ENCODE measurements at places on chromosomes 2 and 18.

DNA sequence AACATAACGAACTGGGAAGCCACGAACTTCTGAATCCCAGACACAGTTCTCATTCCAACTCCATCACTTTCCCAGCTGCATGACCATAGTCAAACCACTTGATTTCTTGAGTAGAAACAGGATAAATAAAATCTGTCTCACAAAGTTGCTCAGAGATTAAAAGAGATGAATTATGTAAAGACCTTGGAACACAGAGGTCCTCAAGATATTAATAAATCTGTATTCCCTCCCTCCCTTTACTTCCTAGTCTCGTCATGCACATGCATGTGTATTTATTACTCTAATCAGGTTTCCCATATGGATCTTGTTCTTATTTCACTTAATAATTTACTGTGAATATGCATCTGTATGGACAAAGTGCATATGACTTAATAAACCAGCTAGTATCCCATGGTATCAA, 21.1 kb upstream of the CSRNP3 start:
- no peak for DNase-seq

- no peak for DNase-seq
These were observed 18.3 kb upstream of the APCDD1 start for GRCh38 chr18:10436160-10436559.

GRCh38 chr2:28271919-28272250, 120.8 kb upstream of the FOSL2 start:
- no peak for DNase-seq

DNA sequence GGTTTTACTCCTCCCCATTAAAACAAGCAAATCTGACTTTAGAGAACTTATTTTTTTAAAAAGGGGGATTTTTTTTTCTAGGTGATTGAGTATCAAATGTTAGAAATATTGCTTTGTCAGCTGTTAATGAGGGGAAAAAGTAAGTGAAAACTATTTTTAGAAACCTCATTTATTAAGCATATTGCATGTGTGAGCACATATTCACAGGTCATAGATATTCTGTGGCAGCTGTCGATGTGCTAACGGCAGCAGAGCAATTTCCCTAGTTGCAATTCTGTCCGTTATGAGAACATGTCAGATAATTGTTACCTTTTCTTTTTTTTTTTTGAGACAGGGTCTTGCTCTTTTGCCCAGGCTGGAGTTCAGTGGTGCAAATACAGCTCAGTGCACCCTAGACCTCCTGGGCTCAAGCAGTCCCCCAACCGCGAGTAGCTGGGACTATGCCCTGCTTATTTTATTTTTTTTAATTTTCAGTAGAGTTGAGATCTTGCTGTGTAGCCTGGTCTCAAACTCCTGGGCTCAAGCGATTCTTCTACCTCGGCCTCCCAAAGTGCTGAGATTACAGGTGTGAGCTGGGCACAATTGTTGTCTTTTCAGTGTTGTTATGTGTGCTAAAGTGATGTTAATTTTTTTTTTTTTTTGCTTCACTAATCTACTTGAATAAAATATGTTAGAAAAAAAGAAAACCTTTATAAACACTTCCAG, 69.8 kb downstream of the MTA3 start:
- no peak for DNase-seq

- DNase-seq, result no peak
These were observed 160.0 kb downstream of the BCL2 start for GRCh38 chr18:63159590-63159989.

DNA sequence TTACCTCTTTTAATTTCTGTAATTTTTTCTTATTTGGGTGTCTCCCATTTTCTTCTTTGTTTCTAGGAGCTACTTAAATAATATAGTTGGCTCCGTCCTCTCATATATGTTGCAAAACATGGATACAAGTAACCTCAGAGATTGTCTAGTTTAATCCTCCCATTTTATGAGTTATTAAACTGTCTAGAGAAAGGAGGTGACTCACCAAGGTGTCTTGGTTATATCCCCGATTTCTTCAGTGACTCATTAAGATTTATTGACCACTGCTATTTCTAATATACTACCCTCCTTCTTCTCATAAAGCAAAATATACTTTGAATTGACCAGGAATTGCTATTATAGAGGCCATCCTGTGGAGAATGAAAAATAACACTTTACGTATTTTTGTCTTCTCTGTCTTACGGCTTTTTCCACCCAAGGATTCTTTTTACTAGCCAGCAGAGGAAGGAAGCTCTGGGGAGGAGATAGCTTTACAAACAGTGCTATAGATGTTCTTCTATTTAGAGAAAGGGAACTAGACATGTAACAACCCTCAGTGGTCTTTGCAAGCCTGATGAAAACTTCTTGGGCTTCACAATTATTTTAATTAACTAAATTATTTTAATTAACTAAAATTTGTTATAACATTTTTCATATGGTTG, 300.4 kb upstream of the TNP1 start:
- no peak for DNase-seq

DNA sequence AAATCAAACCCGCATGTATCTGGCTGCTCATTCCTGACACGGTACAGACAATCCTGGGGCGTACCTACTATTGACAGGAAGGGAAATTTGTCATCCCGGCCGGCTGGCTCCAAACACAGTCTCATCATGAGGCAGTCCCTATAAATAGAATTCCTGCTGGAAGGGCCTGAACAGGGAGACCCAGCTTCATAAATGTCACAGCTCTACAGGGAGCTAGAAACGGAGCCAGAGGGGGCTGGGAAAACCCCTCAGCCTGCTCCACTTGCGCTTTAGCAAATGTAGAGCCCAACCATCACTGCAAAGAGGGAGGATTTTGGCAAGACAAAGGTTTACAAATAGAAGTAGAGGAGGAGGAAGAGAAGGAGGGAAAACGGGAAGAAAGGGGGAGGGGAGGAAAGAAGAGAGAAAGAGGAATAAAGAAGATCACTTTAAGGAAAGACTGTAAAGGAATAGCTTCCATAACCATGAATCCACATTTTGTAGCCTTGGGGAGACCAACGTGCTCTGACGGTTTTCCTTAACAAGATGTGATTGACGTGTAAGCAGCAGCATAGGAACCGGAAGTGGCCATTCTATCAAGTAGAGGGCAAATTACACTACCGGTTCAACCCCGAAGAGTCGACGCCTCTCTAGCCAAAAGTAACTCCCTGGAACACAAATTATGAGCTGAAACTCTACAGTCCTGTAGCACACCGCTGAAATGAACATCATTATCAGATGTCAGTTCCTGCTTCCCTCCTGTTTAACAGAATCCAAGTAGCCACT, 56.8 kb upstream of the TTN start:
- DNase-seq, result no peak

DNA sequence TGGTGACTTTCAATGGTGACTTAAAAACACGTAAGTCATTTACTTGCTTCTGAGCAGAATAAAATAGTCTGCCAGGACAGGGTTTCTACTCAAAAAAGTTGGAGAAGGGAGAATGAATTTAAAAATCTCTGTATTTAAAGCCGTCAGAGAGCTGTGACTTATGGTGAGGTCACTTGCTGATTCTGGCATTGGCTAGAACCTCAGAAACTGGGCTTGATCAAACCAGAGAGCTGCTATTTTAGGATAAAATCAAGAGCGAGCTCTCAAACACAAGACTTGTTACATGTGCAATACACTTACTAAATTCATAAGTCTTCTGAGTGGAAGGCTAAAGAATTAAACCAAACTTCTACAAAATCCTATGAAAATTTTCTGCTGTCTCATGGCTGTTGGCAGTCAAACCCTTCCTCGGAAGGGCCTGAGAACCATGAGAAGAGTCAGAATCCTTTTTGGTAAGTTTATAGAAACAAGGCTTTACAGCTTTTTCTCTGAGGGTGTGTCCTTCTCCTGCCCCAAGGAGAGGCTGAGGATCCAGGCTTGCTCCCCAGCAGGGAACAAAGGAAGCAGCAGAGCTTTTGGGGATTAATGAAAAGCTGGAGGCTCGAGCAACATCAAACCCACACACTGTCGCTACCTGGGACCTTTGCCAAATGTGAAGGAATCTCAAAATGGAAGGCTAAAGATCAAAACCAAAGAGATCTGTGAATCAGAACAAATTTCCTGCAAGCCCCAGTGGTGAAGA, 816.4 kb downstream of the SOCS6 start:
- DNase-seq, result no peak

GRCh38 chr2:129758784-129759471, 220.5 kb upstream of the RAB6C start:
- no peak for DNase-seq

DNA sequence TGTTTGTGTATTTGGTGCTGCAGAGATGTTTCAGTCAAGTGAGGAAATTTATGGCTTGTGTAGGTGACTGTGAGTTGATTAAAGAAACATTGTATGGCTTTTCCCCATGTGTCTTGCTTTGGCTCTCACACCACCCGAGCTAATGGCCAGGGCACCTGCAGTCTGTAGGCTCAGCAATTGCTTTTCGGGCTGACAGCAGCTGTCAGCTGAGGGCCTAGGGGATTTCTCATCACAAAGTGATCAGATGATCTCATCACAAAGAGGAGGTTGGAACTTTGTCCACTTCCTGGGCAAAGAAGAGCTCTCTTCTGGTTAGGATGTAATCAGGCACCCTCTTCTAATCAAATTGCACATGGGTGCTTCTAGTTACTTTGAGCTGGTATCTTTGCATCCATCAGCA, 632.2 kb downstream of the SLC4A3 start:
- no peak for DNase-seq

- DNase-seq, result no peak
These were observed 45.6 kb downstream of the MEX3C start for GRCh38 chr18:51151568-51152511.

- DNase-seq, result no peak
These were observed 362.9 kb downstream of the ZEB2 start for GRCh38 chr2:144156736-144157640.

GRCh38 chr2:23208339-23208738, 176.6 kb upstream of the KLHL29 start:
- DNase-seq, result no peak

- DNase-seq, result peak; percentile 20
These were observed 59.5 kb downstream of the PUM2 start for GRCh38 chr2:20291106-20291564.

GRCh38 chr18:23067236-23067635, 68.0 kb upstream of the CABLES1 start:
- DNase-seq, result no peak

DNA sequence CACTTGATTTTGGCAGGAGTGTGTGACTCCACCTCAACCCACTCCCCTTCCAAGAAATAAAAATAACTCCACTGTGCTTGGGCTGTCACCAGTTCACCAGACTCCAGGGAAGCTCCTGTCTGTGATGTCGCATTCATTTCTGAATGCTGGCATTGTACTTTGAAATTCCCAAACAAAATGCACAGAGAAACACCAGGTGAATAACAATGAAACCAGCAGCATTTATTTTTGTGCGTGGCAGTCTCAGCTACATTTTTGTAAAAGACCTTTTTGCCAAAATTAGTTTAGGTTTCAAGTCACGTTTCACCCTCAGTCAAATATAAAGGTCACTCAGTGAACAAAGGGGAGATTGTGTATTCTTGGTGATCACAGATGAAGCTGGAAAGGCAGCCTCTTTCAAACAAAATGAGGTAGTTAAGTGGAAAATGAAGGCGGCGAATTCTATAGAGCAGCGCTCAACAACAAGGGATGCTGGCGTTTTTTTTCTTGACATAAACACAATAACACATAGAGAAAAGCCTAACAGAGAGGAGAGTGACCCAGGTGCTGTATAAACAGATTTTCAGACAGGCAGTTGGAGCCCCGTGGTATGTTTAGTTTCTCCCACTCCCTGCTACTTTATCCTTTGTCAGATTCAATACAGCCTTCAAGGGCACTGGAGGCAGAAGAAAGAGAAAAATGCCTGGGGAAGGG, 210.3 kb upstream of the GCFC2 start:
- DNase-seq, result no peak

GRCh38 chr2:229868794-229869193, 53.0 kb downstream of the TRIP12 start:
- DNase-seq, result no peak

GRCh38 chr2:166127217-166128155, at the start of gene SCN1A:
Gene SCN1A (minus strand): TSS chr2:166128020. CDS start chr2:166073621, 54,399 bp downstream.
- DNase-seq, result peak; percentile 53

DNA sequence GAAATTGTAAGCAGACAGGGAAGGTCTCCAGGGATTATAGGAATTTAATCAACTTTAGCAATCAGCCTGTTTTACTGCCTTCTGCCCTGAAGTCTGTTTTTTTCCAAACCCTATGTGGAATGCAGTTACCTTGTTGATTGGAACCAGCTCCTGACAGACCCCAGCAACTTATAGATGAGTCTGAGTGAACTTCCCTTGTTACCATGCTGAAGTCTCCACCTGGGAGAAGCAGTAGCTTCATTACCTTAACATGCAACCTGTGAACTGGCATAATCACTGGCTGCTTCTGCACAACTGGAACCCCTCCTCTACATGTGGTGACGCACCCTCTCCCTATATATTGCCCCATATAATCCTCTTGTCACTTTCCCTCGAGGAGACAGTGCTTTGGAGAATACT, 226.3 kb upstream of the SPOPL start:
- no peak for DNase-seq

DNA sequence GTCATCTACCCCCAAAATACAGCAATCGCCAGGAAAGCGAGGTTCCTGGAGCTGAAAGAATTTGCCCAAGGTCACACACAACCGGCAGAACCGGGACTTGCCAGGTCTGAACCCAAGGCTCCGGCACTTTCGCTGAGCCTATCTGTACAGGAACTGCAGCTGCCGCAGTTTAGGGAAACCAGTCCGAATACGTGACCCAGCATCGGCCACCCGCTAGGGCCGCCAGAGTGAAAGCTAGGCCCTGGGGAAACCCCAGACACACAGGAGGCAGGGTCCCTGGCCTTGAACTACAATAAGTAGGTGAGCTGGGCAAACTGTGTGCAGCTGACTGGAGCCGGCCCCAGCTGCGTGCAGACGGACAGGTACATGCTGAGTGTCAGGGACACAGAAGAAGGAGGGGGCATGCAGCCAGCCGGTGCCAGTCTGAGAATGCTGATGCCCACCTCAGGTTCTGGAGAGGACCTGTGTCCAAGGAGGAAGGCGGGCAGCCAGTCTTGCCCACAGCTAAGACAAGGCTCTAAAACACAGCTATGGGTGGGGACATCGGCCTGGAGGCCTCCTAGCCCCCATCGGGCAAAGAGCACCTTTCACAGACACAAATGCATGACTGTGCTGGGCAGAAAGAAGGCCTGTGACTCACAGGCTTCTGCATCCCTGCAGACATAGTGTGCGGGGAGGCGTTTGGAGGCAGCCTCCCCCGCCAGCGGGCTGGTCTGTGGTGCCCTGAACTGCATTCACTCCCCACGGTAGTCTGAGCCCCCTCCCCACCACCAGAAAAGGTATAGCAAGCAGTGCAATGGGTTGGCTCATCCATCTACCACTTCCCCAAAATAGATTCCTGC, 107.4 kb upstream of the ID2 start:
- no peak for DNase-seq

- no peak for DNase-seq
These were observed 75.9 kb downstream of the ADCYAP1 start for GRCh38 chr18:980586-980985.

- no peak for DNase-seq
These were observed 399.3 kb upstream of the FSHR start for GRCh38 chr2:49553658-49554057.
